ENCODE measurements at places on chromosomes 1 and 21.
A peak's percentile ranks its signal among the peaks of the same experiment; 100 is the strongest.

DNA sequence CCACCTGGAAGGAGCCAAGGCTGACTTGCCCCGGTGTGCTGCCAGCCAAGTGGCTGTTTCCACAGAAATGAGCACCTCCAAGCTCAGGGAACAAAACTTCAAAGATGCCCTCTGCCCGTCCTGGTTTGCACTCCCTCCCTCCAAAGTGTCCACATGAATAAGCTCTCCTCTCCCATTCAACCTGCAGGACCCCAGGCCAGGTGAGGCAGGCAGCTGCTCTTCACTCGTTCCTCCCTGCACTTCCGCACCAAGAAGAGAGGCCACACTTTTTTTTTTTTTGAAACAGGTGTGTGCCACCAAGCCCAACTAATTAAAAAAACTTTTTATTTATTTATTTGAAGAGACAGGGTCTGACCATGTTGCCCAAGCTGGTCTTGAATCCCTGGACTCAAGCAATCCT lies 18.5 kb upstream of the CLIC4 start:
- no peak for DNase-seq

- DNase-seq = no peak
These were observed 42.0 kb downstream of the EEIG2 start for GRCh38 chr1:108601708-108602410.

- DNase-seq = peak; percentile 81
These were observed 135.7 kb upstream of the RUNX3 start for GRCh38 chr1:25065795-25066238.

GRCh38 chr1:218991089-218991488 lies 182.6 kb upstream of the LYPLAL1 start:
- DNase-seq = no peak

DNA sequence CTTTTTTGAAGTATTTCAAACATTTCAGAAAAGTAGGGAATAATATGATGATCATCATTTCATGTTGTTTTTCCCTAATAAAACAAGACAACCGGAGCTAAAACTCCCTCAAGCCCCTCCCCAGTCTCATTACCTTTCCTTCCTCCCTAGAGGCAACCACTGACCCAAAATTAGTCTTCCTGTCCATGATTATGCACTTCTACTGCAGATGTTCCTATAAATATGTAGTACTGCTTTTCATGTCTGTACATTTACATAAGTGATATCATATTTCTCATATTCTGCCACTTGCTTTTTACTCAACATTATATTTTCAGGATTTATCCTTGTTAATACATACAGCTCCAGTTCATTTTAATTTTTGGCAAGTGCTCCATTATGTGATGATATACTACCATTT lies 58.7 kb upstream of the GOLT1A start:
- DNase-seq = no peak

DNA sequence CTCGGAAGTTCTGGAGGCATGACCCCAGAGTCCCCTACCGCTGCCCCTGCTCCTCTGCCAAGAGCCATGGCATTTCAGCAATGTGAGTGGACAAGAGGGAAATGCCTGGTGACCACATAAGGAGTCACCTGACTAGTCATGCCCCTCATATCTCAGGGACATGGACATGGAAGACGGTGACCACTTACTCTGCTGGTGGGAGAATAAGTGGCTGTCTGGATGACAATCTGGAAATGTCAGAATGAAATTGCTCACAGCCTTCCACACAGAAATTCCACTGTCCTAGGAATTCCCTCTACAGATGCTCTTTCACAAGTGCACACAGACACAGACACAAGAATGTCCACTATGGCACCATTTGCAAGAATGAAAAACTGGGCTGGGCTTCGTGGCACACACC lies 24.3 kb upstream of the PLEKHG5 start:
- DNase-seq = no peak

All from activated gamma-delta T cell (primary cell).